Vagina (tissue), 2 donors: ENCODE measurements at places on chromosomes 4 and X.

DNA sequence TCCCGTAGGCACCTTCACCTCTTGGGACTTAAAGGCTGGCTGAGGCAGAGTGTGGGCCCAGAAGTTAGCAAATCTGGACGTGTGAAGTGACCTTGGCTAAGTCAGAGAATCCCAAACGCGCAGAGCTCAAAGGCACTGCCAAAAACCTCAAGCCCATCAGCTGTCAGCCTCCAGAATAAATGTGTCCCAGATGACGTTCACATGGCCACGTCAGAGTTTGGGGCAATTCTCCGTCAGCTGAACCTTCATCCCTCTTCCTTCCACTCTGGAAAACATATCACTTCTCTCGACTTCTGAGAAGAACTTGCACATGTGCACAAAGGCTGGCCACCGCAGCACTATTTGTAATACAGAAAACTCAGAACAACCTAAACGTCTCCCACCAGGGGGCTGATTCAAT lies 35.7 kb upstream of the APLN start:
- DNase-seq, result peak; percentile 83

DNA sequence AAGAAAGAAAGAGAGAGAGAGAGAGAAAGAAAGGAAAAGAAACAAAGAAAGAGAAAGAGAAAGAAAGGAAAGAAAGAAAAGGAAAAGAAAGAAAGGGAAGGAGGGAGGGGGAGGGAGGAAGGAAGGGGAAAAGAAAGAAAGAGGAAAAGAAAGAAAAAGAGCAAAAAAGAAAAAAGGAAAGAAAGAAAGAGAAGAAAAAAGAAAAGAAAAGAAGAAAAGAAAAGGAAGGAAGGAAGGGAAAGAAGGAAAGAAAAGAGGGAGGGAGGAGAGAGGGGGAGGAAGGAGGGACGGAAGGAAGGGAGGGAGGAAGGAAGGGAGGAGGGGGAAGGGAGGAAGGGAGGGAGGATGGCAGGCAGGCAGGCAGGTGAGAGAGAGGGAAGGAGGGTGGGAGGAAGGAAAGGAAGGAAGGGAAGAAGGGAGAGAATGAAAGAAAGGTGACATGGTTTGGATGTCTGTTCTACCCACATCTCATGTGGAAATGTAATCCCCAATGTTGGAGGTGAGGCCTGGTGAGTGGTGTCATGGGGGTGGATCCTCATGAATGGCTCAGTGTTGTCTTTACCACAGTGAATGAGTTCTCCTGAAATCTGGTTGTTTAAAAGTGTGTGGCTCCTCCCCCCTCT lies 83.0 kb upstream of the DCLK2 start:
- no peak for DNase-seq

- no peak for DNase-seq
Measured at GRCh38 chr4:81213671-81214070, 1.4 kb downstream of the PRKG2 start.

DNA sequence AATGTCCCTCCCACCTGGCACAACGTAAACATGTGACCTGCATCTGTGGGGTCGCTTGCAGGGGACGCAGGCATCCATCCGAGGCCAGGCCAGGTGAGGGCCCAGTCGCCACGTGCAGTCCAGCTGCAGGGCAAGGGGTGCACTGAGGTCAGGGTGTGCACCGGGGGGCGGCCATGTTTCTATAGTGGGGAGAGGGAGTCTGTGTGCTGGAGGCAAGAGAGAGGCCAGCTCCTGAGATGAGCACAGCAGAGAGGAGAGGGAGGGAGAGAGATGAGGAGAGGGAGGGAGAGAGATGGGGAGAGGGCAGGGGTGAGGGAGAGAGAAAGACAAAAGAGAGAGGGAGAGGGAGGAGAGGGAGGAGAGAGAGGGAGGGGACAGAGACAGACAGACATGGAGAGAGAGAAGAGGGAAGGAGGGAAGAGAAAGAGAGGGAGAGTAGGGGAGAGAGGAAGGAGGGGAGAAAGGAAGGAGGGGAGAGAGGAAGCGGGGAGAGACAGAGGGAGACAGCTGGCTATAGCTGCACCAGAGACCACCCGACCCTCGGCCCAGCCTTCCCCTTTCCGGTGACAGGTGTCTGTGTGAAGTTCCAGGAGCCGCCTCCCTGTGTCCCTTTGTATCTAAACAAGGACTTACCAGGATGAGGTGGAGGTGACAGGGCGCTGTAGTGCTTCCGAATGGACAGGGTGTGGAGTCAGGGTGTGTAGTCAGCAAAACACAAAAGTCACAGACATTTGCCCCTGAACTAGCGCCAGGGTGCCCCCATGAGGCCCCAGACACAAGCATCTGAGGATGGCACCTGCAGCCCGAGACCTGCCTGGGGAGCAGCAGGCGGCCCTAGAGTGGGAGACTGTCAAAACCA lies 68.7 kb downstream of the ADRA2C start:
- DNase-seq, result no peak

- DNase-seq, result no peak
Measured at GRCh38 chr4:4673070-4673469, 131.2 kb upstream of the STX18 start.

GRCh38 chr4:104906276-104906675 lies 240.4 kb upstream of the TET2 start:
- no peak for DNase-seq

GRCh38 chr4:182745237-182745636 lies 171.9 kb downstream of the DCTD start:
- no peak for DNase-seq

DNA sequence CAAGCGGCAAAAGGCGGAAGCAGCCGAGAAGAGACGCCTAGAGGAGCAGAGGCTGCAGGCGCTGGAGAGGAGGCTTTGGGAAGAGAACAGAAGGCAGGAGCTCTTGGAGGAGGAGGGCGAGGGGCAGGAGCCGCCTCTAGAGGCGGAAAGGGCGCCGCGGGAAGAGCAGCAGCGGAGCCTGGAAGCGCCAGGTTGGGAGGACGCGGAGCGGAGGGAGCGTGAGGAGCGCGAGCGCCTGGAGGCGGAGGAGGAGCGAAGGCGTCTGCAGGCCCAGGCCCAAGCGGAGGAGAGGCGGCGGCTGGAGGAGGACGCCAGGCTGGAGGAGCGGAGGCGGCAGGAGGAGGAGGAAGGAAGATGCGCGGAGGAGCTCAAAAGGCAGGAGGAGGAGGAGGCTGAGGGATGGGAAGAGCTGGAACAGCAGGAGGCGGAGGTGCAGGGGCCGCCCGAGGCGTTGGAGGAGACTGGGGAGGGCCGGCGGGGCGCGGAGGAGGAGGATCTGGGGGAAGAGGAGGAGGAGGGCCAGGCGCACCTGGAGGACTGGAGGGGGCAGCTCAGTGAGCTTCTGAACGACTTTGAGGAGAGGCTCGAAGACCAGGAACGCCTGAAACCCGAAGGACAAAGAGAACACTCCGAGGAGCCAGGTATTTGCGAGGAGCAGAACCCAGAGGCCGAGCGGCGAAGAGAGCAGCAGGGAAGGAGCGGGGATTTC lies 72.9 kb downstream of the AASDH start:
- no peak for DNase-seq

GRCh38 chr4:86400216-86400615 lies 40.4 kb upstream of the MAPK10 start:
- DNase-seq, result no peak

DNA sequence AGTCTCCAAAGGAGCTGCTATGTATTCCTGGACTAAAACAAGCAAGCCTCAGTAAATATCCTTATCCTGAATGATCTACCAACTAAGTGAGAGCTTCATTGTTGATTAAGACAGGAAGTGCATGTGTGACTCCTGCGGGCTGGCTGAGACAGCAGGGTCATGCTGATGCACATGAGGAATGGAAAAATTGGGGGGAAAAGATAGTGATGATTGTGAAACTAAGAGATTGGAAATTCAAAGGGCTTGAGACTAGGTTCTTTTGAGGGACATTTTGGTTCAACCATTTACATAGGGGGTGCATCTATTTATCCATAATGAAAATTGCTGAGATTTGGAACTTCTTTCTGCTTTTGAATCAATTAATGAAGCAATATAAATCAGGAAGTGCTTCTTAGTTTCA lies 61.1 kb upstream of the C1QTNF7 start:
- no peak for DNase-seq

DNA sequence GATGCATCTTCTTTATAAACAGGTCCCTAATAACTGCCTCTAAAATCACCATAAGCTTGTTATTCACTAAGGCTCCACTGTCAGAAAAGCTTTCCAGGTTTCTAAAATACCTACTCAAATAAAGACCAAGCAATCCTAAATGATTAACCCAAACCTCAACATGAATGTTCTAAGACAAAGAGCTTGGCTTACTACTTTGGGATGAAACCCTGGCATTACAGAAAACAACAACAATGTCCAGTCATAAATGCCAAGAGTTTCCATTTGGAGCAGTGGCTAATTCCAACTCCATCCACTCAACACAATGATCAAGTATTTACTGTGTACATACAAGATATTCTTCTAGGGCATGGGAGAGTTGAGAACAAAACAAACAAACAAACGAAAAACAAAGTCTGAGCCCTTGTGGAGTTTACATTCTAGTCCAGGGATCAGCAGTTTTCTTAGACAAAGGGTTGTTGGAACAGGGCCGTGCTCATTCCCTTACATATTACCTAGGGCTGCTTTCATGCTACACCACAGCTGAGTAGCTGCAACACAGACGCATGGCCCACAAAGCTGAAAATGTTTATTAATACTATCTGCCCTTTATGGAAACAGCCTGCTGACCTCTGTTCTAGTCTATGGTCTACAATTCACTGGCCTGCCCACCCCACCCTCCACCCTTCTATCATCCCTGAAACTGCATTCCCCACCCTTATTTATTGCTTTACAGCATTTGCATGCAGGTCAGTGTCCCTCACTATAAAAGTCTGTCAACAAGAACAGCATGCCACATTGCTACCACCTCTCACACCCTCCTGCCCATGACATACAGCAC lies 23.7 kb downstream of the ABCG2 start:
- DNase-seq, result no peak

GRCh38 chrX:40578039-40578695 lies 2.6 kb upstream of the ATP6AP2 start:
- no peak for DNase-seq

- DNase-seq, result no peak
Measured at GRCh38 chr4:123832173-123833026, 435.8 kb downstream of the SPRY1 start.

GRCh38 chrX:54043541-54044125 lies 640 bp downstream of the PHF8 start:
- no peak for DNase-seq

DNA sequence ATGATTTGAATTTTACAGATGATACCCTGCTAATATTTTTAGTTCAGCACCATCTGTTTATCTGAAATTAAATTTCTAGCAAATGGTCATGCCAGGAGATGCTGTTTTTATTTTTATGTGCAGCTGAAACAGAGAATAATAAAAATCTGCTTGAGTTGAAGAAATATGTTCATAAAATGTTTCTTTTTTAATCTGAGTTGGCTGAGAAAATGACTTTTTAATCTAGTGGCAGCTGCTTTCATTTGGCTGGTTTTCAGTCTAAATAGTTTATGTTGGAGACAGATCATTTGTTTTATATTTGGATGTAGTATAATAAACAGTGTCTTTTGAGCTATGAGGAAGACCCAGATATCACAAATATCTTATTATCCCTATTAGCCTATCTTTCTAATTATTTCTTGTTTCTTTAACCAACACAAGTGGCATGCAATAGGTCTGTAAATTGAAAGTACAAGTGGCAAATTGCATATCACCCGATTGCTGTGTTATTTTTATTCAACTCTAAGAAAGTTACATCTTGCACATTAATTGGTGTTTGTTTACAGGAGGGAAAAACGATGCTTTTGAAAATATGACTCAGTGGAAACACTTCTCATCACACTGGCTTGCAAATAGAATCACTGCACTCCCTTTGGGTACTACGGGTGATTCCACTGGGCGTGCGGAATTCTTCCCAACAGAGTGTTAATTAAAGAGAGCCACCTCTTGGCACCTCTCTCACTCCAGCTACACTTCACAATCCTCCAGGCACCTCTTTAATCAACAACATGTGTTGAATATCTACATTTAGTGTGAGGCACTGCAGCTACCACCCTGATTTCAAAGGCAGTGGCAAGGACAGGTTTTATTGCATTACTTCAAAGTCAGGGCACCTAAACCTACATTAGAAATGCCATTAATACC lies 51.7 kb upstream of the AP1S2 start:
- no peak for DNase-seq

- DNase-seq, result no peak
Measured at GRCh38 chr4:67674098-67674497, 26.9 kb downstream of the UBA6 start.

DNA sequence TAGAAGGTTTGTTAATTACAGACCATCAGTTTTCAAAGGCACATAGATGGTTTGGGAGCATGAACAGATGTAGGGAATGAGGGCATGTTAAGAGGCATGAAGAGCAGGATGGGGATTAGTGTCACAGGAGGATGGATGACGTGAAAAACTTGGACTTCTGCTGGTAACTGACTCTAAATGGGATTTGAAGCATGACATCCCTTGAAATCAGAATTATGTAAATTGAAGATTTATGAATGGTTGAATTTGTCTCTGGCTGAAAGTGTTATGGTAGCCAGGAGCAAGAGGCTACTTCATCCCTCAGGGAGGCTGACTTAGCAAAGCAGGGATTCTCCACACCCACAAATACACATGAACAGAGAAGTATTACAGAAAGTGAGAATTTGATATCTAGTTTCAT lies 454.6 kb downstream of the MAGEB5 start:
- DNase-seq, result no peak

GRCh38 chr4:163693776-163694175 lies 199.3 kb downstream of the TMA16 start:
- DNase-seq, result no peak

DNA sequence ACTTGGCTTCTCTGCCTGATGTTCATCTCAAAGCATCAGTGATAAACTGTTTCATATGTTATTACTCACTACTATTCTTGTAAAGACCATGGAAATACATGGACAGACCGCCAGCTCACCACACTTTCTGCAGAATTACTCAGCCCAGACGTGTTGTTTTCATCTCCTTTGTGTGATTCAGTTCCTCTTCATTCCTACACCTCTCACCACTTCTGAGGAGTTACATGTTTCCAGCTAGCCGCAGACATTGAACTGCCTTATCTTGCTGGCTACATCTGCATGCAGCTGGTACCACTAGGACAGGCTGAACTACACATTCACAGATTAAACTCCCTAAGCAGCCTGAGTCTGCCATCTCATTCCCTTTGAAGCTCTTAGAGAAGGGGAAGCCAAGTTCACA lies 443.2 kb upstream of the FGF16 start:
- no peak for DNase-seq
